ENCODE measurements at places on chromosomes 5 and 9.

DNA sequence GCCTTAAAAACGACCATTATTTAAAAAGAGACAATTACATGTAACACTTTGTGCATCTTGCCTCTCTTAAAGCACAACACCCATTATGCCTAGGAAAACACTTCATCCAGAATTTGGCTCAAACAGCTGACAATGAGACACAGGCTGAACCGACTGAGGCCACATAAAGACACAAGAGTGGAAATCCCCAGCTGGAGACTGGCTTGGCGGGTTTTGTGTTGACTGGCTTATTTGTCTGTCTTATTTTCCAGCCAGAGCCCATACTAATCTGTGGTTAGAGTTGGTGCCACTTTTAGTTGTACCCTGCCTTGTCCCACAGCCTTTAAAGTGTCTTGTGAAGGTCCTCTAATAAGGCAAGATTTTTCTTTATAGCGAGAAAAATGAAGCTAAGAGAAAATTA, 21.2 kb downstream of the TRIM14 start:
- H3K4me3 ChIP-seq, result no peak overlapping the region
- no peak overlapping the region for H3K27ac ChIP-seq
- H3K4me1 ChIP-seq, result peaks cover 54% of the 10 kb centered on the region
- no peaks in the 10 kb centered on the region for H3K27me3 ChIP-seq
- H3K36me3 ChIP-seq, result peaks cover 4% of the 10 kb centered on the region

GRCh38 chr9:16154521-16155078, 601.8 kb downstream of the CCDC171 start:
- no peaks in the 10 kb centered on the region for H3K36me3 ChIP-seq
- peaks cover 19% of the 10 kb centered on the region for H3K27me3 ChIP-seq
- no peak for DNase-seq
- no peak overlapping the region for H3K27ac ChIP-seq

GRCh38 chr5:1021136-1021968, 12.8 kb downstream of the NKD2 start:
- H3K4me1 ChIP-seq, result no peaks in the 10 kb centered on the region
- H3K4me3 ChIP-seq, result no peak overlapping the region
- H3K27me3 ChIP-seq, result no peaks in the 10 kb centered on the region

DNA sequence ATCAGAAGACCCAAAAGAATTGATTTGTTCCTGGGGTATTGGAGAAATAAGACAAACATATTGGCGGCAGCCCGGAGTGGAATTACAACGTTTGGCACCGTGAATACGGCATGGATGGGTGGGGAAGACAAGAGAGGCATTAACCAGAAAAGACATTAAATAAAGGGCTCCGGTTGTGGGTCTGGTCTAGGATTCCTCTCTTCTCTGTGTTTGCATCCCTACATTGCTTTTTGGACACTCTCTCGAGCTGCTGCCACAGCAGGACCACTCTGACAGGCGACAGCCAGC, 138.7 kb upstream of the PALM2AKAP2 start:
- DNase-seq, result no peak
- H3K4me3 ChIP-seq, result no peak overlapping the region
- H3K36me3 ChIP-seq, result no peaks in the 10 kb centered on the region
- H3K4me1 ChIP-seq, result peaks cover 4% of the 10 kb centered on the region
- peaks cover 84% of the 10 kb centered on the region for H3K27me3 ChIP-seq

- no peaks in the 10 kb centered on the region for H3K27me3 ChIP-seq
- H3K27ac ChIP-seq, result no peak overlapping the region
- no peak overlapping the region for H3K4me3 ChIP-seq
- DNase-seq, result no peak
- H3K36me3 ChIP-seq, result no peaks in the 10 kb centered on the region
- H3K4me1 ChIP-seq, result no peaks in the 10 kb centered on the region
Measured at GRCh38 chr5:153425914-153426313, 64.6 kb upstream of the GRIA1 start.

DNA sequence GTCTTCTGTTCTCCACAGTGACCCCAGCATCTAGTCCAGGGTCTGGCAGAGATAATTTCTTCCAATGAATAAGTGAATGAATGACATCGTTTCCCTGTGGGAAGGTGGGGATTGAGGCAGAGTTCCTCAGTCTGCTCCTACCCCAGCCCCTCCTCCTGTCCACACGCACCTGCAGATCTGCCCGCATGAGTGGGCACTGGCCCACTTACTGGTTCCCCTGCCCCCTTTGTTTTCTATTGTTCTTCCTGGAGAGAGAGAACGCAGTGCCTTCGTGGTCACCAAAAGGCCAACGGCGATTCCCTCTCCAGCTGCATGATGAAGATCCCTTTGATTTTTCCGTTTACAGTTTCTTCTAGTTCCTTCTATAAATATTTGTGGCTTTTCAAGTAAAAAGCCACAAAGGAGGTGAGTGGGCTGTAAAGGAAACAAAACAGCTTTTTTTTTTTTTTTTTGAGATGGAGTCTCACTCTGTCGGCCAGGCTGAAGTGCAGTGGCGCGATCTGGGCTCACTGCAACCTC, 5.8 kb upstream of the FPGS start:
- H3K27me3 ChIP-seq, result no peaks in the 10 kb centered on the region
- H3K4me1 ChIP-seq, result peaks cover 69% of the 10 kb centered on the region
- peak overlapping the region; percentile 62 for H3K27ac ChIP-seq

DNA sequence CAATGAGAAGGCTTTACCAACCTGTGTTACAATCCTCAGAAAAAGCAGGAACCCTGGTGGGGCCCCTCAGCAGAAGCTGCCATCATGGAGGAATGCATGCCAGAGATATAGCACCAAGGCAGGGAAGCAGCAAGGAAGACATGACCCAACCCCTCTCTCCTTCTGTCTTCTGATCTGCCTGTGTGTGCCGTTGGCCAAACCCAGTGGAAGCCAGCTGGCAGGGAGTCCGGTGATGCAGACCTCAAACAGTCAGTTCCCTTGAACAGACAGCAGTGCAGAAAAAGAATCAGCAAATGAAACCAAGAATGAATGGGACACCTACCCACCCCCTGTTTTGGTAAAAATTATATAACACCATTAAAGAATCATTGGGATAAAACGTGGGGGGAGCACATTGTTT, 234.2 kb downstream of the ZNF608 start:
- H3K4me3 ChIP-seq, result no peak overlapping the region
- H3K4me1 ChIP-seq, result no peaks in the 10 kb centered on the region
- H3K27me3 ChIP-seq, result no peaks in the 10 kb centered on the region
- H3K36me3 ChIP-seq, result no peaks in the 10 kb centered on the region
- no peak overlapping the region for H3K27ac ChIP-seq
- DNase-seq, result no peak

DNA sequence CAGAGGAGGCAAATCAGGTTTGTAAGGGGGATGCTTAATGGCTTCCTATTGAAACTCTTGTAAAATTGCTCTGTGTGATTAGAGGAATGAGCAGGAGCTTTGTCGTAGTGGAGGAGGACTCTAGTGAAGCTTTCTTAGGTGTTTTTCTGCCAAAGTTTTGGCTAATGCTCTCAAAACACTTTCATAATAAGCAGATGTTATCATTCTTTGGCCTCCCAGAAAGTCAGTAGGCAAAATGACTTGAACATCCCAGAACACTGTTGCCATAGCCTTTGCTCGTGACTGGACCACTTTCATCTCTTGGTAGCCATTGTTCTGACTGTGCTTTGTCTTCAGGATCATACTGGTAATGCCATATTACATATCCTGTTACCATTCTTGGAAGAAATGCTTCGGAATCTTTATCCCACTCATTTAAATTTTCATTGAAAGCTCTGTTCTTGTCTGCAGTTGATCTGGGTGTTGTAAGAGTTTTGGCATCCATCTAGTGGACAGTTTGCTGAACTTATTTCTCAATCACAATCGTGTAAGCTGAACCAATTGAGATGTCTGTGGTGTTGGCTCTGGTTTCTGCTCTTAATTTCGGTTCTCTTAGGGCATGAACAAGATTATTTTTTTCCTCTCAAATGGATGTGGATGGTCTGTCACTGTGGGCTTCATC, 187.6 kb downstream of the COMMD10 start:
- H3K27me3 ChIP-seq, result no peaks in the 10 kb centered on the region
- DNase-seq, result no peak
- H3K4me1 ChIP-seq, result no peaks in the 10 kb centered on the region
- H3K4me3 ChIP-seq, result no peak overlapping the region
- H3K36me3 ChIP-seq, result peaks cover 11% of the 10 kb centered on the region
- H3K27ac ChIP-seq, result no peak overlapping the region

- H3K4me3 ChIP-seq, result no peak overlapping the region
- H3K27me3 ChIP-seq, result no peaks in the 10 kb centered on the region
- H3K36me3 ChIP-seq, result no peaks in the 10 kb centered on the region
- no peak overlapping the region for H3K27ac ChIP-seq
- no peak for DNase-seq
Measured at GRCh38 chr5:149217096-149217802, 54.4 kb upstream of the AFAP1L1 start.

DNA sequence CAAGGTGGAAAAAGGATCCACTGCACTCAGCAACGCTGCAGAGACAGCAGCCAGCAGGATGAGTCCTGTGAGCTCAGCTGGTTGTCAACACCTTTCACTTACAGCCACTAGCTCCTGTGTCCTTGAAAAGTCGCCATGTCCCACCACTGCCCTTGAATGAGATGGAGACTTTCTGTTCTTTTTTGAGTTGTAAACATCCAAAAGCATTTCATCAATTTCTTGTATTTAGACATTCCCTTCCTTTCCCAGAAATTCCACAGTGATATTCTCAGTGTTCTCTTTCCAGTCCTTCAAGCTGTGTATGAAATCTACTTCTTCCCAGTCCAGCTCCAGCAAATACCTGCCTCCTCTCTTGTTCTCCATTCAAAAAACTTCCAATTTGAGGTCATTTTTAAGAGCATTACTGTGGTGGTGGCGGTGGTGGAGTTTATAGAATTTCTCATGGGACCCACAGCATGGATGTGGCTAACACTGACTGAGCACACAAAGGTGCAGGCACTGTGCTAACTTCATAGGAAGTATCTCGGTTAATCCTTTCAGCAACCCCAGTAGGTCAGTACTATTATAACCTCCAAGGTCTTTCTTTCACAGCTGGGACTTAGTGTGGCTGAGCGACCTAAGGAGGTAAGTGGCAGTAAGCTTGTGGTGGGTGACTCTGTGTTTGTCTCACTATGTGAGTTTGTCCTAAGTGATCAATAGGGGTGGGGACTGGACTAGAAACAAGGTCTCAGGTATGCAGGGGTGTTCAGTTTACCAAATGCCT, 15.0 kb upstream of the GPX3 start:
- H3K27ac ChIP-seq, result no peak overlapping the region
- H3K4me1 ChIP-seq, result peaks cover 12% of the 10 kb centered on the region
- H3K36me3 ChIP-seq, result no peaks in the 10 kb centered on the region
- no peaks in the 10 kb centered on the region for H3K27me3 ChIP-seq
- DNase-seq, result no peak

DNA sequence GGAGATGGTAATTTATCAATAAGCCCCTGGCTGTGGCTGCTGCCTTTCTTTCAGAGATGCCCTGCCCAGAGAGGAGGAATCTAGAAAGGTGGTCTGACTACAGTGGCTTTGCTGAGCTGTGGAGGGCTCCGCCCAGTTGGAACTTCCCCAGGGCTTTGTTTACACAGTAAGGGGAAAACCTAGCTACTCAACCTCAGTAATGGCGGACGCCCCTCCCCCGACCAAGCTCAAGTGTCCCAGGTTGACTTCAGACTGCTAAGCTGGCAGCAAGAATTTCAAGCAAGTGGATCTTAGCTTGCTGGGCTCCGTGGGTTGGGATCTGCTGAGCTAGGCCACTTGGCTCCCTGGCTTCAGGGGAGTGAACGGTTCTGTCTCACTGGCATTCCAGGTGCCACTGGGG, 865.4 kb upstream of the ACO1 start:
- H3K36me3 ChIP-seq, result no peaks in the 10 kb centered on the region
- H3K27ac ChIP-seq, result no peak overlapping the region
- H3K4me3 ChIP-seq, result no peak overlapping the region

- H3K27ac ChIP-seq, result peak overlapping the region; percentile 81
- H3K4me1 ChIP-seq, result peaks cover 54% of the 10 kb centered on the region
- no peaks in the 10 kb centered on the region for H3K36me3 ChIP-seq
- DNase-seq, result no peak
- H3K27me3 ChIP-seq, result no peaks in the 10 kb centered on the region
Measured at GRCh38 chr5:52771343-52772039, 16.2 kb upstream of the ITGA1 start.

DNA sequence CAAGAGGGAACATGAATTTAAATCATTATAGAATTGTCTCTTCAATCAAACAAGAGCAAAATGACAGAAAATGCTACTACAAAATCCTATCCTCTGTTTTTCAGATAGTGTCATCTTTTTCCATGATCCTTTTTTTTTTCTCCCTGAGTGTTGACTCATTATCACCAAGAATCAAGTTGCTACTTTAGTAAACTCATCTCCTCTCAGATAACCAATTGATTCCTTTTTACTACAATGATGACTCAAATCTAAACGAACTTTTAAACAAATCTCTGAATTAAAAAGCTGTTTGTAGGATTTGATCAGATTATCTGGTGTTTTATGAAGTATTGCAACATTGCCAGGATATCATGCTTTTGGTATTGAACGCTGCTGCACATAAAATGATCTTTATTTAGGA, 23.9 kb upstream of the IL7R start:
- H3K27me3 ChIP-seq, result no peaks in the 10 kb centered on the region
- H3K4me1 ChIP-seq, result no peaks in the 10 kb centered on the region

GRCh38 chr5:170268884-170269283, 28.7 kb downstream of the LCP2 start:
- H3K27ac ChIP-seq, result peak overlapping the region; percentile 84
- no peaks in the 10 kb centered on the region for H3K27me3 ChIP-seq
- peaks cover 55% of the 10 kb centered on the region for H3K4me1 ChIP-seq
- H3K4me3 ChIP-seq, result no peak overlapping the region
- no peak for DNase-seq
- peaks cover 100% of the 10 kb centered on the region for H3K36me3 ChIP-seq

DNA sequence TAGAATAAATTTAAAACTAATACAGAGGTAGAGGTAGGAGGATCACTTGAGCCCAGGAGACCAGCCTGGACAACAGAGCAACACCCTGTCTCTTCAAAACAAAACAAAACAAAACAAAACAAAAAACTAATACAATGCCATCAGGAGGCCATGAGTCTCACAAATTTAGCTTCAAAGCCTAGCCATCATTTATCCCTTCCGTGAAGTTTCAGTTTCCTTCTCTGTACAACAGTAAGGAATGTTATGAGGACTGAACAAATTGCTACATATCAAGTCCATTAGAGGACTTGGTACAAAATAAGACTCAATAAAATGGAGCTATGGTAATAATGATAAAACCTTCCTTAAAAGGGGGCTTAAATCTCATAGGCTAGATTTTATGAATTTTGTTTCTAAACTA, 60.8 kb downstream of the MAPKAP1 start:
- H3K27ac ChIP-seq, result peak overlapping the region; percentile 82
- H3K27me3 ChIP-seq, result no peaks in the 10 kb centered on the region
- no peak overlapping the region for H3K4me3 ChIP-seq
- no peak for DNase-seq

GRCh38 chr9:135890190-135891026, 16.9 kb downstream of the CAMSAP1 start:
- DNase-seq, result peak; percentile 39
- no peak overlapping the region for H3K4me3 ChIP-seq
- H3K27me3 ChIP-seq, result no peaks in the 10 kb centered on the region
- H3K4me1 ChIP-seq, result peaks cover 18% of the 10 kb centered on the region

GRCh38 chr5:143454936-143455516, 51.5 kb upstream of the NR3C1 start:
- no peak overlapping the region for H3K4me3 ChIP-seq
- DNase-seq, result no peak
- H3K27me3 ChIP-seq, result no peaks in the 10 kb centered on the region
- no peak overlapping the region for H3K27ac ChIP-seq
- no peaks in the 10 kb centered on the region for H3K36me3 ChIP-seq

- H3K4me3 ChIP-seq, result no peak overlapping the region
- no peak for DNase-seq
- H3K36me3 ChIP-seq, result no peaks in the 10 kb centered on the region
- H3K27ac ChIP-seq, result no peak overlapping the region
- H3K27me3 ChIP-seq, result no peaks in the 10 kb centered on the region
- no peaks in the 10 kb centered on the region for H3K4me1 ChIP-seq
Measured at GRCh38 chr9:38440516-38440915, 16.3 kb upstream of the IGFBPL1 start.

Measured in spleen (tissue), 13 donors.